ENCODE measurements at places on chromosomes 11 and 22. TPM values are rescaled to one million over a fixed set of nuclear protein-coding genes. Genes with fewer than 3 reads are reported as not detected.

SMC1B gene
- not detected for total RNA-seq

BLID gene
- total RNA-seq: not detected

GRCh38 chr11:119794141-119794665 is 65.2 kb upstream of the NECTIN1 start:
- no peak for DNase-seq
- H3K27ac ChIP-seq: no peak overlapping the region
- H3K4me3 ChIP-seq: no peak overlapping the region
- no peaks in the 10 kb centered on the region for H3K4me1 ChIP-seq

GRCh38 chr22:21703684-21704316 is 31.8 kb downstream of the YPEL1 start:
- peaks cover 10% of the 10 kb centered on the region for H3K4me1 ChIP-seq
- no peaks in the 10 kb centered on the region for H3K36me3 ChIP-seq
- H3K27ac ChIP-seq: no peak overlapping the region

OR51B2 gene
- total RNA-seq: not detected

GNAZ gene
- 4.1 TPM for total RNA-seq

KCNK4 gene
- not detected for total RNA-seq

DNA sequence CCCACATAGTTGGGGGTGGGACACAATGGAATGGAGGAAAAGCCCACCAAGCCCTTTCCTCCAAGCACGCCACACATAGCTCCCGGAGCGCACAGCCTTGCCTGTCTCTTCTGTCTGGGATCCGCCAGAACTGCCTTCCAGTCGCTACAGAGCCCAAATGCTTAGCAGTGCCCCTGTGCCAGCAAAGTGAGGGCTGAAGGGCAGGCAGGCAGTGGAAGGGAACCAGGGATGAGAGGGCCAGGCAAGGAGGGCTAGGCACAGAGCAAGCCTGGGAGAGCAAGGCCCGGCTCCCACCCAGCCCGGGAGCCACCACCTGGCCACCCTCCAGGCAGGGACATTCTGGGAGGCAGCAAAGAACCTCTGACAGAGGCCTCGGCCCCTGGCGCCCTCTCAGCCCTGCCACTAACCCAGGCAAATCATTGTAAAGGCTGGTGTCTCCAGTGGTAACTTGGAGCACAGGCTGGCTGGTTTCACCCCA is 32.5 kb downstream of the PPP2R1B start:
- H3K4me1 ChIP-seq: peaks cover 80% of the 10 kb centered on the region
- H3K36me3 ChIP-seq: no peaks in the 10 kb centered on the region
- peak; percentile 49 for DNase-seq
- H3K27ac ChIP-seq: peak overlapping the region; percentile 96
- H3K27me3 ChIP-seq: no peaks in the 10 kb centered on the region

DNA sequence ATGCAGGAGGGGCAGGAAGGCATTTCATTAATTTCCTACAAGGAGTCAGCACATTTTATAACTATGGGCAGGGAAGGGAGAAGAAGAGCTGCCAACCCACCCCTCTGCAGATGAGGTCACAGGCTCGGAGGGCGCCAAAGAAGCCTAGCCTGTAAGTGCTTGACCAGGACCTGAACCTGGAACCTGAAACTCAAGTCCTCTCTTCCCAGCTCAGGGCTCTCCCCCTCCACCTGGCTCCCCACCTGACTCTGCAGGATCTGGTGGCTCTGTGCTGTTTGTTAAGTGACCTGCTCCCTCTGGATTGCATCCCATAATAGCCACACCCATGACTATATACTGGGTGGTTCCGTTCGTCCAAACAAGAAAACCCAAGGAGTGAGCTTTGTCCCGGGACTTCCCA is 27.3 kb downstream of the SCGB1A1 start:
- DNase-seq: no peak
- H3K4me3 ChIP-seq: no peak overlapping the region
- H3K4me1 ChIP-seq: peaks cover 18% of the 10 kb centered on the region
- peak overlapping the region; percentile 82 for H3K27ac ChIP-seq

GRCh38 chr22:38311323-38311620 is 6.0 kb downstream of the CSNK1E start:
- no peaks in the 10 kb centered on the region for H3K27me3 ChIP-seq
- peaks cover 96% of the 10 kb centered on the region for H3K4me1 ChIP-seq
- H3K27ac ChIP-seq: peak overlapping the region; percentile 78
- H3K36me3 ChIP-seq: no peaks in the 10 kb centered on the region
- H3K4me3 ChIP-seq: no peak overlapping the region

ACRV1 gene
- total RNA-seq: not detected

- peak; percentile 74 for DNase-seq
- no peaks in the 10 kb centered on the region for H3K36me3 ChIP-seq
- H3K4me1 ChIP-seq: peaks cover 8% of the 10 kb centered on the region
Measured at GRCh38 chr11:47378010-47378835, at the start of gene SPI1. Gene SPI1, minus strand, starts transcription at chr11:47378547. Its CDS starts 194 bp downstream, at chr11:47378353.

- H3K4me1 ChIP-seq: peaks cover 18% of the 10 kb centered on the region
- H3K27ac ChIP-seq: no peak overlapping the region
- no peak overlapping the region for H3K4me3 ChIP-seq
Measured at GRCh38 chr11:43907028-43907975, 26.7 kb downstream of the ALKBH3 start.

SYT8 gene
- total RNA-seq: not detected

DNA sequence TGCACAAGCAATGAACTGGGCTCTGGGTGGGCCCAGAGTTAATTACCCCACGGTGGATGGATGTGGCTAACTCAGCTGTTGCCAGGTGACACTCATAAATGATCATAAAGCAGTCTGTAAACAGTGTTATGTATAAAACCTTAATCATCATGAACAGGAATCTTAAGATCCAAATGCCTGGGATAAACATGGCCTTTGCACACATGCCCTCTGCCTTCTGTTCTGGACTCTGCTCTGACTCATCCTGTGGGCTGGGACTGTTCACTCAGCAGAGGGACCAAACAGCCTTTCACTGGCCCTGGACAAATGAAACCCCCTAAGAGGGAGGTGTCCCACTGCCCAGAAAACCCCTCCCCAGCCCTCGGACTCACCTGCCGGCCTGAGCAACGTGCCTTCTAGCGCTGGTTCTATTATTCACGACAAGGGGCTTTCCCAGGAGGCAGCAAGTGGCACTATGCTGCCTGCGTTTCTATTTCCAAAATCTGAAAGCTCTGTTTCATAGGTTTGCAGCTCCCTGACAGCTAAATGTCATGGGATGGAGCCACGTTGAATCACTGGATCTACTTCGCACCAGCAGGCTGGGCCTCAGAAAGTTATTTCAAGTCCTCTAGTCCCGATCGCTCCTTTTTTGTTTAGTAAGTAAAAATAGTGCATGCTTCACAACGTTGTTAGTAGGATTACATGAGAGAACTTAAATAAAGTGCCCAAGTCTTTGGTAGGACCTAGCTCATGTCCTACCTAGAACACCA is 53.0 kb downstream of the LARGE1 start:
- no peak for DNase-seq
- peak overlapping the region; percentile 85 for H3K27ac ChIP-seq
- H3K36me3 ChIP-seq: no peaks in the 10 kb centered on the region
- no peaks in the 10 kb centered on the region for H3K27me3 ChIP-seq
- H3K4me1 ChIP-seq: peaks cover 23% of the 10 kb centered on the region
- H3K4me3 ChIP-seq: no peak overlapping the region

GLB1L2 gene
- total RNA-seq: 0.19 TPM

DNA sequence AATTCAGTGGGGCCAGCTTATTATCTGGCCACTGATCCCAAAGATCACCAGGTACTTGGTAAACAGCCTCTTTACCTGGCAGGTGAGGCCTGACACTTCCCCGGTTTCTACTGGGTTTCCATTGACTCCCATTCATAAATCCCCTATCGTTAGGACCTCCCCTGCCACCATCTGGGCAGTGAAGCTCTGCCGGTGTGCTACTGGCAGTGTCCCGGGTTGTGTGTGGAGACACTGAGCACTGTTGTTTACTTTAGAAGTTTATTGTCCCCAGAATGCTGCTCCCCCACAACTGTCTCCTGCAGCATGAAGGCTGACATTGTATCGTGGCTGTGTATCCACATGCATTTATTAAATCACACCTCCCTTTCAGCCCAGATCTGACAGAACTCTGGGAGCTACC is 142.7 kb downstream of the WNT7B start:
- H3K27ac ChIP-seq: no peak overlapping the region
- no peak overlapping the region for H3K4me3 ChIP-seq
- no peak for DNase-seq
- H3K36me3 ChIP-seq: peaks cover 18% of the 10 kb centered on the region
- no peaks in the 10 kb centered on the region for H3K27me3 ChIP-seq
- no peaks in the 10 kb centered on the region for H3K4me1 ChIP-seq

- H3K4me1 ChIP-seq: no peaks in the 10 kb centered on the region
- H3K27ac ChIP-seq: no peak overlapping the region
- H3K4me3 ChIP-seq: no peak overlapping the region
- no peaks in the 10 kb centered on the region for H3K27me3 ChIP-seq
- DNase-seq: no peak
- H3K36me3 ChIP-seq: peaks cover 41% of the 10 kb centered on the region
Measured at GRCh38 chr11:72002841-72003775, 4.4 kb downstream of the IL18BP start.

GRCh38 chr22:49752598-49753091 is 75.0 kb downstream of the BRD1 start:
- no peak overlapping the region for H3K27ac ChIP-seq
- no peak overlapping the region for H3K4me3 ChIP-seq
- H3K27me3 ChIP-seq: no peaks in the 10 kb centered on the region

CHRM1 gene
- not detected for total RNA-seq

GRCh38 chr22:27057717-27058116 is 400.3 kb downstream of the MIAT start:
- H3K27ac ChIP-seq: no peak overlapping the region
- no peaks in the 10 kb centered on the region for H3K27me3 ChIP-seq
- H3K4me3 ChIP-seq: no peak overlapping the region
- DNase-seq: no peak
- H3K36me3 ChIP-seq: no peaks in the 10 kb centered on the region

- H3K4me1 ChIP-seq: no peaks in the 10 kb centered on the region
- H3K27ac ChIP-seq: no peak overlapping the region
- H3K27me3 ChIP-seq: no peaks in the 10 kb centered on the region
- no peaks in the 10 kb centered on the region for H3K36me3 ChIP-seq
- no peak for DNase-seq
Measured at GRCh38 chr11:22477312-22477711, 139.1 kb downstream of the SLC17A6 start.

RPS25 gene
- 849 TPM for total RNA-seq

DNA sequence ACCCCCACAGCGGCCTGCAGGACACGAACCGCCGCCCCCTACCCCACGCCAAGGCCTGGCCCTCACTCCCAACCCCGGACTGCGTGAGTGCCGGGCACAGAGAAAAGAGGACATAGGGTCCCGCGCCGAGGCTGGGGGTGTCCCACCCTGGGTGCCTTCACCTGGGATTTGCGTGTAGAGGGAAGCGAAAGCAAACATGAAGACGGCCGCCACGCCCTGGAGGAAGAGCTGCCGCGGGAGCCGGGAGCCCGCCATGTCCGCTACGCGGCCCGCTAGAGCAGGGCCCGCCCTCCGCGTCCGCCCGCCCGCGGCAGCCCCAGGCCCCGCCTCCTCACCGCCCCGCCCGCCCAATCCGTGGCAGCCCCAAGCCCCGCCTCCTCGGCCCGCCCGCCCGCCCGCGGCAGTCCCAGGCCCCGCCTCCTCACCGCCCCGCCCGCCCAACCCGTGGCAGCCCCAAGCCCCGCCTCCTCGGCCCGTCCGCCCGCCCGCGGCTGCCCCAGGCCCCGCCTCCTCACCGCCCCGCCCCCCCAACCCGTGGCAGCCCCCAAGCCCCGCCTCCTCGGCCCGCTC is at the start of gene LMF2:
Gene LMF2 (minus strand): TSS at position 282 of the 570 bp plus-strand sequence. CDS start 27 bp downstream, at position 255.
- peaks cover 17% of the 10 kb centered on the region for H3K4me1 ChIP-seq
- peaks cover 11% of the 10 kb centered on the region for H3K36me3 ChIP-seq
- no peaks in the 10 kb centered on the region for H3K27me3 ChIP-seq
- peak within 1 kb of the TSS; percentile 94 for H3K4me3 ChIP-seq

GRCh38 chr11:125263268-125263790 is 98.8 kb downstream of the PKNOX2 start:
- H3K27me3 ChIP-seq: peaks cover 8% of the 10 kb centered on the region
- peak overlapping the region; percentile 75 for H3K27ac ChIP-seq
- peaks cover 50% of the 10 kb centered on the region for H3K4me1 ChIP-seq
- DNase-seq: peak; percentile 85

GRCh38 chr11:11968511-11969280 is 39.7 kb downstream of the DKK3 start:
- peak overlapping the region; percentile 71 for H3K27ac ChIP-seq
- peaks cover 2% of the 10 kb centered on the region for H3K36me3 ChIP-seq
- H3K27me3 ChIP-seq: no peaks in the 10 kb centered on the region
- H3K4me1 ChIP-seq: peaks cover 63% of the 10 kb centered on the region

All from heart left ventricle (tissue), 16 donors.